ENCODE measurements at places on chromosomes 4 and X.

- DNase-seq = no peak
Observed at GRCh38 chr4:56723201-56723605, 42.1 kb upstream of the HOPX start.

- DNase-seq = peak; percentile 84
Observed at GRCh38 chrX:153724252-153725038, at the start of the genes ABCD1 and BCAP31. Gene ABCD1, plus strand, starts transcription at chrX:153724856. Its CDS starts 411 bp downstream, at chrX:153725267. Gene BCAP31, minus strand, starts transcription at chrX:153724387. Its CDS starts 1,143 bp downstream, at chrX:153723244.

DNA sequence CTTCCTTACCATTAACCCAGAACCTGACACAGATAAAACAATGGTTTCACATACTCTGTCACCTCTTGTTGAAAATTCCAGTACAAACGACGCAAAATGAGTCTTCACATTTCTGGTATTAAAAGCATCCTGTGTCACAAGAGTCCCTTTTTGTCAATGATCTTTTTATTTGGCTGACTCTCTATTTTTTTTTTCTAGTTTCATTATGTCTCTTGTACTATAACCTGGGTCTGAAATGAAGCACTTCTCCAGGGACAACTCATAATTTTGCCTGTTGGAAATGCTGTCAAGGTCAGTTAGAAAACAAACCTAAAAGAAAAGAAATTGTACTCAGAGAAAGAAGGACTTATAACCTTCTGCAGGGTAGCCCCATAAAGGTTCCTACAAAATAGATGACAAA, 93.1 kb downstream of the NR3C2 start:
- DNase-seq = no peak

GRCh38 chr4:28469387-28469786, 1608.7 kb downstream of the STIM2 start:
- DNase-seq = no peak

GRCh38 chrX:53605004-53605403, 81.5 kb downstream of the HUWE1 start:
- DNase-seq = no peak

GRCh38 chrX:30530606-30531005, 47.0 kb downstream of the TASL start:
- no peak for DNase-seq

DNA sequence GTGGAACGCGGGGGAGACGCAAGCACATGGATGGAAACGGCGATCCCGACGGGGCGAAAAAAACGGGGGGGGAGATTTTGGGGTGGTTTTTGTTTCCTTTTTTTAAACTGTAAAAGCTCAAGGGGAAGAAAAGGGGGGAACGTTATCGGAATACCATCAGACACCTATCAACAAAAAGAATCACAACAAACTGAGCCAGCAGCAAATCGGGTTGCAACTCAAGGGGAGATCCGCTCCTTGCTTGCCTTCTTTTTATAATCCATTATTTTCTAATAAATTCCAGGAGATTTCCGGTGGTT, 616 bp downstream of the MAML3 start:
- no peak for DNase-seq

GRCh38 chr4:113998079-113998478, 18.6 kb upstream of the ARSJ start:
- DNase-seq = no peak

DNA sequence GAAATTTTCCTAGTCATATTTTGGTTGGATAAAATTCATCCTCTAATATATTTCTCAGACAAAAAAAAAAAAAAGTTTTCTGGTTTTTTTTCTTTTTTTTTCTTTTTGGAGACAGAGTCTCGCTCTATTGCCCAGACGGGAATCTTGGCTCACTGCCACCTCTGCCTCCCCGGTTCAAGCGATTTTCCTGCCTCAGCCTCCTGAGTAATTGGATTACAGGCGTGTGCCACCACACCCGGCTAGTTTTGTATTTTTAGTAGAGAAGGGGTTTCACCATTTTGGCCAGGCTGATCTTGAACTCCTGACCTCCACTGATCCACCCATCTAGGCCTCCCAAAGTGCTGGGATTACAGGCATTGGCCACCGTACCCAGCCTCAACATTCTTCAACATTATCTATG, 432.7 kb upstream of the PABPC4L start:
- DNase-seq = no peak

- DNase-seq = no peak
Observed at GRCh38 chr4:141376769-141377168, 156.1 kb downstream of the ZNF330 start.

DNA sequence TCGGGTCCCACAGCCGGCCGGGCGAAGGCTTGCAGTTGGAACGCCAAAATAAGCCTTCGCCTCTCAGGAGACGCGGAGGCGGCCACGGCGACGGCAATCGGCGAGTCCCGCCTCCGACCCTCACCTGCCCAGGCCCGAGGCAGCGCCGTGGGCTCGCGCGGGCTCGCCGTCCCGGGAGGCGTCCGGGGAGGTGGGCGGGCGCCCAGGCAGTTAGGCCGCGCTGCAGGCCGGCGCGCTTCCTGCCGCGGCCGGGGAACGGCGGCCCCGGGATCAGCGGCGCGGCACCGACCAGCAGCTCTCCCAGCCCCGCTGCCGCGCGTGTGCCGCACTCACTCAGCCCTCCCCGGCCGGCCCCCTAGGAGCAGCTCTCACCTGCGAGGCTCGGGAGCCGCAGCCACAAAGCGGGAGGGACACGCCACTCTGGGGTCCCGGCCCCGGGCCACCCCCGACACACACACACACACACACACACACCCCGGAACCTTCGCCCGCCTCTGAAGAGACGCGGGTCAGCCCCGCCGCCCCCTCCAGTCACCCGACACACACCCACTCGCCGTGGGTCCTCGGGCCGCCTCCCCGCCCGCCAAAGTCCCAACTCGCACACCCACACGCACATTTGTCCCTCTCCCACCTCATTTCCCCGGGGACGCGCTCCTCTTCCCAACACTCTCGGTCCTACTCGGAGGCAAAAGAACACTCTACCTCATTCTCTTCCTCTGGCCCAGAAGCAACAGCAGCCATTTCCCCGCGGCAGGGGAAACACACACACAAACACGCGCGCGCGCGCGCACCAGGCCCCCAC, at the start of gene CNOT6L:
Gene CNOT6L (minus strand): TSS at position 767 of the 802 bp plus-strand sequence. CDS start 60 bp downstream, at position 707.
- DNase-seq = peak; percentile 93

DNA sequence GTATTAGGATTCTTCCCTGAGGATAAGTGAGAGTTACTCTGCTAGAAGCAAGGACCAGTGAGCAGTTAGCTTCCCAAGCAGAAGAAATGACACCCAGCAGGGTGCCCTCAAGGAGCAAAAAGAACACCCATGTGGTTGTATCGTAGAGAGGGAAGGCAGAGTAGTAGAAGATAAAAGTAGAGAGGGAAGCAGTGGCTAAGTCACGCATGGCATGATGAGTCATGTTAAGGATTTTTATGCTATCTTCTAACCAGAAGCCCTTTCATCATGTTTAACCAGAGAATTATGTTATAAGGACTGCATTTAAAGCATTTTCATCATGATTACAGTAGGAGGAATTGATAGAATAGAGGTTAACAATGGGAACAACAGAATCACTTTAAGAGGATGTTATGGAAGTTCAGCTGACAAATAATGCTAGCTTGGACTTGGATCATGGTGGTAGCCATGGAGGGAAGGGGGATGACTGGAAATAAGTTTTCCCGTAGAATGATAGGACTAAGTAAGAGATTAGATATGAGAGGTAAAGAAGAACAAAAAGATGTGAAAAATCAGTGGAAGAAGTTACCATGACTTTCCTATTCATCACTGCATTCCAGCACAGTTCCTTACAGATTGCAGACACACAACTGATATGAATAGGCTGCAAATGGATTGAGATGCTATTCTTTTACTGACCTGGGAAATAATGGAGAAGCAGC, 383.5 kb upstream of the INTU start:
- DNase-seq = no peak

- DNase-seq = no peak
Observed at GRCh38 chr4:83536362-83537272, 709 bp downstream of the GPAT3 start.

DNA sequence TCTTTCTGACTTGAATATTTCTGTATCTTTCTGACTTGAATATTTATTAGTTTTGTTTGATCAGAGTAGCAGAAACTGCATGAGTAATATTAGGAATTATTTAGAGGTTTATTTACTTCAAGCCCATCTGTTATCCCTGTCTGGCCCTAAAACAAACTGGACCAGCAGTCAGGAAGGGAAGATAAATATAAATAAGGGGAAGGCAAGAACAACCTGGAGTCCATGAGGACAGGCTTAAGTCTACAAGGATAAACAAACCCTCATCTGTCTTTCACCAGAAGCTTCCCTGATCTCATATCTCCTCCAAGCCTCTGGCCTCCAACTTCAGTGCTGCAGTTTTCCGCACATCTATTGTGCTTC, 524.9 kb downstream of the CENPC start:
- DNase-seq = no peak

DNA sequence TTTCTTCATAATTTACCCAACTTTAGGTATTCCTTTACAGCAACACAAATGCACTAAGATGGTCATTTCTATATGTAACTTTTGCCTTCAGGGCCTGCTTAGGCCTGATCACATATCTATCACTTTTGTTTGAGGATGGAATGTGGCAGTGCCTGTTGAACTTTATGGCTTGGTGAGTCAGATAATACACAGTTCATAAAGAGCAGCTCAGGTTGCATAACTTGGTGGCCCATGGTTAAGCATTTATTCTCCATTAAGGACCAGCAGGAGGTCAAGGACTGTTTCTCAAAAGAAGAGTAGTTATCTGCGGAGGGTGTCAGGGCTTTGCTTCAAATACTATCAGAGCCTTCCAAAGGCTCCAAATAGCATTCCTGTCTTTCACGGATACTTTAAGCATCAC, 124.1 kb upstream of the PDHA2 start:
- DNase-seq = no peak

GRCh38 chr4:69214716-69215115, at the start of gene UGT2B11:
Gene UGT2B11, minus strand, starts transcription at chr4:69214748. Its CDS starts 26 bp downstream, at chr4:69214722.
- DNase-seq = no peak

DNA sequence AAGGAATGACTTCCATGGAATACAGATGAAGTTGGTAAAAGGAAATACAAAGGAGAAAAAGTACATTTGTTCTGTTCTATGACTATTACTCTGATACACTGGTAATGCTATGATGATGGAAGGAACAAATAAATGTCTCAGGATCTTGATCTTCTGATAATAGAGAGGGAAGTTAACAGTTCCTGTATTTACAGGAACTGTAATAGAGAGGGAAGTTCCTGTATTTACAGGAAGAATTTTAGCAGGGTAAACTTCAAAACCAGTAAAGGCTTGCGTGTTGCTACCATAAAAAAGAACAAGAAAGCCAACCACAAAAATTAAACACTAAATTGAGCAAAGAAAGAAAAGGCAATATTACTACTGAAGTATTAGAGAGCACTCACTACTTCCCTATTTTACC, 91.7 kb upstream of the HPGD start:
- DNase-seq = no peak

- no peak for DNase-seq
Observed at GRCh38 chrX:49037883-49038475, 5.2 kb downstream of the TFE3 start.

GRCh38 chr4:168664242-168664891, 167.5 kb downstream of the PALLD start:
- DNase-seq = no peak

GRCh38 chr4:65719635-65720034, 49.3 kb upstream of the EPHA5 start:
- DNase-seq = no peak

DNA sequence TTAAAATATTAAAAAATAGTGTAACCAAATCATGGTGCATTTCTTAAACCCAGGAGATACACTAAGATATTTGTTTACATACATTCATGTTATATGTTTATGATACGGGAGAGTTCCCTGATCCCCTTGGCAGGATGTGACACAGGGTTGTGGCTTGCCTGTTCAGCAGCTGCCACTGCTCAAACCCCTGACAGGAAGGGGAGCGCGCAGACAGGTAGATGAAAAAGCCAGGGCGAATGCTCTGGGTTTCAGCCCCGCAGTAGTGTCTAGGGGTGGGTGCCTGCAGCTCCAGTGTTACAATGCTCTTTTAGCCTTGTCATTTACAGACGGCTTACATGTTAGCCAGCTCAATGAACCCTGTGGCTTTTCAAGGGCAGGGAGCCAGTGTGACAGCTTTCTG, 1343.8 kb upstream of the IGFBP7 start:
- DNase-seq = no peak

DNA sequence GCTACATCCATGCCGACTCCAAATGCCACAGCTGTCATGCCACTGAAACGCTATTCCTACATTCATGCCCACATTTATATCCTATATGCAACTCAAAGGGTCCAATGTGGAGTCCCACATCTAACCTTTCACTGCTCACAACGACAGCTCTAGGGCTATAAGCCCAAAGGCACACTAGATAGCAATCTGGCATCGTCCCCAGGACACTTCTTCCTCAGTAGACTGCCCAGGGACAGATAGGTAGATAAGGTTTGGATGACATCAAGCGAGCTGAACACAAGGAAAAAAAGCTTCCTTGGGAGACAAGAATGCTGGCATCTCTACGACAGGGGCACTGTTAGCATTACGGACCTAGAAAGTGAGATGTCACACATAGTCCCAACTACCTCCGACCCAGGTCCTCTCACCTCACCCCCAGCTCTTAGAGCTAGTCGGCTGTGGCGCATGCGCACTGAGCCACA, 685 bp downstream of the RAB9B start:
- no peak for DNase-seq

DNA sequence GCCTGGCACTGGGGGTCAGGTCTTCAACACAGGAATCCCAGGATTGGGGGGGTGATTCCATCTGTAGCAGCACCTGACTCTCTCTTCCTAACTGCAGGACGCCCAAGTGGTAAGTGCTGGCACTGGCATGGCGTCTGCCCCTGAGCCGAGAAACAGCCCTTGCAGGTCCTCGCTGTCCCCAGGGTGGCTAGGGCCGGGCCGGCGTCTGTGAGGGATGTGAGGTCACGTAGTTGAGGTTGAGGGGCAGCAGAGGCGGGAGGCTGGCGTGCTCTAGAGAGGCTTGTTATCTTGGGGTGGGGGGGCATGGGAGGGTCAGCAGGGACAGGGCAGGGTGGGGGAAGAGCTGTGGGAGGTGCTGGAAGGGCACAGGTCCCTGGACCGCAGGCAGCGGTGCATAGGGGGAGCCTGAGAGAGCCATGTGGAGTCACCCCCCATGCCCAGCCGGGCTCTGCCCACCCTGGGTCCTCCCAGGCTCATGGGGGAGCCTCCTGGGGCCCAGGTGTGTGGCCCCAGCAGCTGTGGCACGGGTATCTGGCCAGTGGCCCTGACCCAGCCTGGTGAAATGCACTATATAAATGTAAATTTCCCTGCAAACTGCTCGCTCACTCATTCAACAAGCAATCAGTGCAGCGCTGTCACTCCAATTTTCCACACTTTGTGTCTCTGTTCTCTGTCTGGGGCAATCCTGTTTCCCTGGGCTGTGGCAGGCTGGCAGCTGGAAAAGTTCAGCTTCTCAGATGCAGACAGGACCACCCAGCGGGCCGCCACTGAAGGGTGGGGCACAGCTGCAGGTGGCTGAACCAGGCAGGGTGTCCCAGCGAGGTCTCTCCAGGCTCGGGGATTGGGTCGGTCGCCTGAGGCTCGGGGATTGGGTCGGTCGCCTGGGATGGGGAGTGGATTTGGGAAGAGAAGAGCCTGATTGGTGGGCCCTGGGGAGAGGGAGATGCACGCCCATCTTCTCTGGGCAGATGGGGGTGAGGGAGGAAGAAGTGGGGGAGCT, 102.2 kb upstream of the NKX1-1 start:
- DNase-seq = no peak

- DNase-seq = peak; percentile 94
Observed at GRCh38 chr4:145482209-145483037, 770 bp downstream of the SMAD1 start.
